Kidney capillary endothelial cell (primary cell): ENCODE measurements at places on chromosomes 12 and 14.
A peak's percentile ranks its signal among the peaks of the same experiment; 100 is the strongest.

- no peak for DNase-seq
Observed at GRCh38 chr12:119198440-119198839, 19.7 kb downstream of the HSPB8 start.

- DNase-seq, result peak; percentile 60
Observed at GRCh38 chr12:69415471-69416275, 54.5 kb upstream of the FRS2 start.

DNA sequence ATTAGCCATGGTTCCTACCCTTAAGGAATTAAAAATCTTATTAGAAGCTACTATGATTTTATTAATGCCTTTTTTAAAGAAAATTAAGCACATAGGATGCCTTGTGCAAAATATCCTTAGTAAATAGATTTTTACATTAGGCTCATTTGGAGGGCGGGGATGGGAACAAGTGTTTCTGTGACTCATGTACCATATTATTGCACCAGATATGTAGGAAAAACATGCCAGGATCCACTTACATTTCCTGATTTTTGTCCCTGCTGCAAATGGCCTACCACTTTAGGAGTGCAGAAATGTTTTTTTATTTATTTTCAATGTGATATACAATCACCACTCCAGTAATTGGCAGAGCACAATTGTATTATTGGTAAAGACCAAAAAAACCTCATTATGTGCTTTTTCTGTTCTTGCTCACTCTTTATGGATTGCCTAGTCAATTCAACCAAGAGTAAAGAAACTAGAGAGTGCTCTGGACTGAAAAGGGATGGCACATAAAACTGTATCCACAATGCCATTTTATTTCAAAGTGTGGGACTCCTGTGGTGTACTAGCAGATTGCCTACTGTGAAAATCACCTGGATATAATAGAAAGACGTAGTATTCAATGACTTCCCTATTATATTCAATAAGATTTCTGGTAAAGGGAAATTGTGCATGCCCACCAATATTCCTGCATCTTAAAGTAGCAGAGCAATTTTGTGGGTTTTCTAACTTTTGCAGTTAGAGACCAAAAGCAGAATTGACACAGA, 86.9 kb downstream of the ANO6 start:
- DNase-seq, result no peak

GRCh38 chr12:66195242-66195641, 6.2 kb downstream of the IRAK3 start:
- DNase-seq, result no peak

DNA sequence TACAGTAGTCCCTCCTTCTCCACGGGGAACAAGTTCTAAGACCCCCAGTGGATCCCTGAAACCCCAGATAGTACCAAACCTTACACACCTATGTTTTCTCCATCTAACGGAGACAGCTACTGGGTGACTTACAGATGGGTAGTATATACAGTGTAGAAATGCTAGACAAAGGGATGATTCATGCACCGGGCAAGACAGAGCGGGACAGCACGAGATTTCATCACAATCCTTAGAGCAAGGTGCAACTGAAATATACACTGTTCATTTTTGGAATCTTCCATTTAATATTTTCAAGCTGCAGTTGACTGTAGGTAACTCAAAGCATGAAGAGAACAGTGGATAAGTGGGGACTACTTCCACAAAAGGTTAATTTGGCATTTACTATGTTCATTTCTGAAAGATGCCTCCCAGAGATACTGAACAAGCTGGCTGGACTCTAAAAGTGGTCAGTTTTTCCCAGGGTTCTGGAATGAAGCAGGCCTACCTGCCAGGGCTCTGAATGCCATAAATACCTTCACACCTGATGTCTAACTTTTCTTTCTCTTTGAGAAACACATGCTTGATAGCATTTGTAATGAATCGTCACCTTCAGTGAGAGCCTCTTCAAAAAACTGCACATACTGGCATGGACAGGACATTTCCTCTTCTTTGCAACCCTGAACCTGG, 127.7 kb upstream of the FOXN3 start:
- no peak for DNase-seq

- DNase-seq, result no peak
Observed at GRCh38 chr14:100256339-100256895, 17.5 kb downstream of the YY1 start.

DNA sequence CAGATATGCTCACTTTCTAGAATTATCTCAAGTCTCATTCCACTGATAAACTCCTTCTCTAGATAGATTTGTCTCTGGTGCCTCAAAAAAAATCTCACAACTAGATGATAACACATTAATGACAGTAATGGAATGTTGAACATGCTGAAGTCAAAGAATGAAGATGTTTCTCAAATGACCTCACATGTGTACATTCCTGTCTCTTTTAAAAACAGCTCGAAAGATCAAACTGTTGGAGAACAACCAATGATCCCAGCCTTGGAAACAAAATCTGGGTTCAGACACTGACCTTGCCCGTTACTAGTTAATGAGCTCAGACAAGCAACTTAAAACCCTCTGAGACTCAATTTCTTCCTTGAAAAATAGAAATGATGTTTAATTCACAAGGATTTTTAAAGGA, 44.7 kb upstream of the KCNJ8 start:
- DNase-seq, result no peak

GRCh38 chr14:63533474-63533873, 9.7 kb downstream of the PPP2R5E start:
- no peak for DNase-seq
